ENCODE measurements at places on chromosomes 1 and 21.

GRCh38 chr1:183219616-183220009 is 33.5 kb downstream of the LAMC2 start:
- DNase-seq: no peak

DNA sequence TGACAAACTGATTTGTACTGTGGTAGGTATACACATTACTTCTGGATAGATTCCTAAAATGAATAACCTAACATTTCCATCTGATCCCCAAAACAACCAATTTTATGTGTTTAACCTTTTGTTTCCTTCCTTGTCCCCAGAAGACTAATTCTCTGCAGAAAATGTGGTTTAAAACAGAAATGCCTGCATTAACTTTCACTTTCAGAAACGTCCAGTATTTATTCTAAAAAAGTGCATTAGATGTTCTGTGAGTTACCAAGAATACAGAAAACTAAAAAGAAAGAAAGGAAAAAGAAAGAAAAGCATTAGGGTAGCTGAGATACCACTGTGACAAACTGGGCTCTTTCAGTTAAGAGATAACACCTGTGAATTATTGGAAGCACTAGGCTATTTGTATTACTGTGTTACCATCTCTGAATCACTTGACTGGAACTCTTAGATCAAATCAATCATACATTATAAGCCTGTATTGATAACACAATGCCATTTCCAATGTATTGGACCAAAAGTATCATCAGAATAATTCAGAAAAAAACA is 177.7 kb downstream of the NCAM2 start:
- DNase-seq: no peak

DNA sequence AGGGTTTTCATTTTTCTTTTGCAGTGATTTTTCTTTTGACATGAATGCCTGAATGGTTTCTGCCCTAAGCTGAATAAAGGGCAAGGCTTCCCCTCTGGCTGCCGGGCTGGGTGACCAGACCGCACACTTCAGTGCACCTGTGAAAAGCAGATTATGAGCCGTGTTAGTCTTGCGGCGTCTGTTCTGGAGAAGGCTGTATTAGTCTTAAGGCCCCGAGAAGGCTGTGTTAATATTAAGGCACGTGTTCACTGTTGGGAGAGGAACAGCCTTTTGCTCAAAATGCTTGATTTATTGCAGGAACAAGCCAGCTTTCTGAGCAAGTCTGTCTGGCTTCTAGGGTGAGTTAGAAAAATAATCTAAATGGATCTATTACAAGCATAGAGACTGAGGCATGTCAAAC is 54.7 kb upstream of the DNAH14 start:
- no peak for DNase-seq

DNA sequence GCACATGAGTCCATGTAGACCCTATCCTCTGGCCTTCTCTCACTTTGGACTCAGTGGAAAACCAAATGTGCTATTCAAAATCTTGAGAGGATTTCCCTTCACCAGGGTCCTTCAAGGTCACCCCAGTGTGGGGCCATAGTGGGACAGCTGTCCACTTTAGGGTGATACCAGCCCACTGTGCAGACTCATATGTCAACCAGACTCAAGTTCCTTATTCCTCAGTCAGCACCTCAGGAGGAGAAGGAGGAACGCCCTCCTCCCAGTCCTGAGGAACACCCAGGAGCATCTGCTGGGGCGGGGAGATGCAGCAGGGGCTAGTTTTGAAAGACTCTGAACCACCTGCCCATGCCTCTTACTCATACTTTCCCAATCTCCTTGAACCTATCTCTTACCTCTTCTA is 340.9 kb downstream of the MATN1 start:
- DNase-seq: no peak

- DNase-seq: peak; percentile 20
These were observed 5.0 kb upstream of the KIAA0040 start for GRCh38 chr1:175197531-175197930.

- peak; percentile 89 for DNase-seq
These were observed 15.5 kb downstream of the SLC2A1 start for GRCh38 chr1:42943166-42943565.

GRCh38 chr21:38811257-38811656 is 5.5 kb downstream of the ETS2 start:
- no peak for DNase-seq

DNA sequence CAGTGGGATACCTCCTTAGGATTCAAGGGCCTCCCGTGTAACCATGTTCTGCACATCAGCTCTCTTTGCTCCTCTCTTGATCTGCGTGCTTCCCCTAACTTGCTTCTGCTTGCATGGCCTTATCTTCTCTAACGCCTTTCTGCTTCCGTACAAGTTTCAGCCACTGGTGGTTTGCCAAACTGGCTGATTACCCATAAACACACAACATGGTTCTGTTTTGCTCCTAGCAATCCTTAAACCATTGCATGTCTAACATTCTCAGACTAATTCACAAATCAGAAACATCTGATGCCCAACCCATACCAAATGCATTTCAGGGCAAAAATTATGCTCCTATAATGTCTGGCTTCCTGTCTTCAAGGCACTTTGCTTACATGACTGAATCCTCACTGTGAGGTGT is 166.4 kb downstream of the PBX1 start:
- DNase-seq: no peak

- no peak for DNase-seq
These were observed 1130.3 kb downstream of the PLA2G4A start for GRCh38 chr1:187959062-187959461.

DNA sequence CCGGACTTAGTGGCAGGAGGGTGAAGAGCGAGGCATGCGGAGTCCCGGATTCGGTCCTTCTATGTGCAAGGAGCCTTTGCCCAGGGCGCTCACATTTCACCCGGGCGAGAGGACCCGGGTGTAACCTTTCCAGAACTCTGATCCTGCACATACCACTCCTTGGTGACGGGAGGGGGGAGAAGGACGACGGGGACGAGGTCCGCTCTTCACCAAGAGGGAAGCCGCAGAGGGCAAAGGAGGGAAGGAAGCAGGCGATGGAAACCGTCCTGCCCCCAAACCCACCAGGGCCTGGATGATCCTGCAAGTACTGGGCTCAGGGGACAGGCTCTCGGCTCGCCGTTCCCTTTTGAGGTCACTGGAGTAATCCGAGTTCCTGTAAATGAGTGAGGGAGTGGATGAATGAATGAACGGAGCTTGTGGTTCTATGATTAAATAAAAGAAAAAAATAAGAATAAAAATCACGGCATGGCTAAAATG is 993 bp downstream of the SYPL2 start:
- no peak for DNase-seq

DNA sequence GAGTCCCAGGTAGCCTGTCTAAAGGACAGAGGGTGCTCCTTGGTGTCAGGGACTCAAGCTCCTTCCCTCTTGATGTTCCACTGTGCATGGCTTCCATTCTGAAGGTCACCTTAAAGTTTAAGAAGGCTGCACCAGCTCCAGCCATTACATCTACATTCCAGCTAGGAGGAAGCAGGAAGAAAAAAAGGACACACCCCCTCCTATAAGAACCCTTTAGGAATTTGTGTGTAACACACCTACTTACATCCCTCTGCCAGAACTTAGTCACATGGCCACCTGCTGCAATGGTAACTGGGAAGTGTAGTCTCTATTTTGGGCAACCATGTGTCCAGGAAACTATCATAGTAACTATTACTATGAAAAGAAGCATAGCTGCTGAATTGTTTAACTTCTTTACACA is 161.6 kb upstream of the KLHDC7A start:
- DNase-seq: no peak

- DNase-seq: no peak
These were observed 35.7 kb downstream of the RGS5 start for GRCh38 chr1:163166886-163167555.

GRCh38 chr1:58497499-58497898 is 49.0 kb downstream of the OMA1 start:
- no peak for DNase-seq

GRCh38 chr1:173422456-173422976 is 54.6 kb upstream of the PRDX6 start:
- no peak for DNase-seq

DNA sequence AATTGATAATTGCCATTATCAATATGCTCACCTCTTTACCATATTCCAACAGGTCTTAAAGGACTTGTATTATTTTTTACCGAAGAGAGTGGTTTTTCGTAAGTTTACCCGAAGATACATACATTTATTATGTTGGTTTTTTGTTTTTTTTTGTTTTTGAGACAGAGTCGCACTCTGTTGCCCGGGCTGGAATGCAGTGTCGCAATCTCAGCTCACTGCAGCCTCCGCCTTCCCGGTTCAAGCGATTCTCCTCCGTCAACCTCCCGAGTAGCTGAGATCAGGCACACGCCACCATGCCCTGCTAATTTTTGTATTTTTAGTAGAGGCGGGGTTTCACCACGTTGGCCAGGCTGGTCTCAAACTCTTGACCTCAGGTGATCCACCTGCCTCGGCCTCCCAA is 30.8 kb downstream of the NR5A2 start:
- DNase-seq: no peak

DNA sequence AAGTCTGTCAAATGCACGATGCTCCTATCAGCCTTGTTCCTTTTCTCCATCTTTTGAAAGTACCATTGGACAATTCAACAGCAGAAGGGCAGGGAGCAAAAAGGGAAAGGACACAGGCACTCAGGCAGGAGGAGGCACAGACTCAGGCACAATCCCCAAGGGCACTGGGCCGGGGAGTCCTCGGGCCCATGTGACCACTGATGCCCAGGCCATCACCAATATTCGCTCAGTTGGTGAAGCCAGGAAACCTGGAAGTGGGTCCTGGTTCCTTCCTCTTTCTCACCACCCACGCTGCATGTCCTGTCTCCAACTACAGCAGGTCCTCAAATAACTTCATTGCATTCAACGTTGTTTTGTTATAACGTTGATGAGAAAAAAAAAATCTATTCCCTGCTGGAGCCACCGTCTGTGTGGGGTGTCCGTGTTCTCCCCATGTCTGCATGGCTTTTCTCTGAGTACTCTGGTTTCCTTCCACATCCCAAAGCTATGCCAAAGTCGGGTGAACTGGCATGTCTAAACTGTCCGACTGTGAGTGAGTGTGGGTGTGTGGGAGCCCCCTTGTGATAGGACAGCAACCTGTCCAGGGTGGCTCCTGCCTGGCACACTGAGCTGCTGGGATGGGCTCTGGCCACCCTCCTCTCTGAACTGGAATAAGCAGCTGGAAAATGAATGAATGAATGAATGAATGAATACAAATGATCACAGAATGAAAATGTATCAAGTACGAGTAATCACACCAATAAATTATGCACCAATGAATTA is 12.5 kb downstream of the NID1 start:
- no peak for DNase-seq

- no peak for DNase-seq
These were observed 382.1 kb downstream of the PTPRC start for GRCh38 chr1:199020904-199021303.

DNA sequence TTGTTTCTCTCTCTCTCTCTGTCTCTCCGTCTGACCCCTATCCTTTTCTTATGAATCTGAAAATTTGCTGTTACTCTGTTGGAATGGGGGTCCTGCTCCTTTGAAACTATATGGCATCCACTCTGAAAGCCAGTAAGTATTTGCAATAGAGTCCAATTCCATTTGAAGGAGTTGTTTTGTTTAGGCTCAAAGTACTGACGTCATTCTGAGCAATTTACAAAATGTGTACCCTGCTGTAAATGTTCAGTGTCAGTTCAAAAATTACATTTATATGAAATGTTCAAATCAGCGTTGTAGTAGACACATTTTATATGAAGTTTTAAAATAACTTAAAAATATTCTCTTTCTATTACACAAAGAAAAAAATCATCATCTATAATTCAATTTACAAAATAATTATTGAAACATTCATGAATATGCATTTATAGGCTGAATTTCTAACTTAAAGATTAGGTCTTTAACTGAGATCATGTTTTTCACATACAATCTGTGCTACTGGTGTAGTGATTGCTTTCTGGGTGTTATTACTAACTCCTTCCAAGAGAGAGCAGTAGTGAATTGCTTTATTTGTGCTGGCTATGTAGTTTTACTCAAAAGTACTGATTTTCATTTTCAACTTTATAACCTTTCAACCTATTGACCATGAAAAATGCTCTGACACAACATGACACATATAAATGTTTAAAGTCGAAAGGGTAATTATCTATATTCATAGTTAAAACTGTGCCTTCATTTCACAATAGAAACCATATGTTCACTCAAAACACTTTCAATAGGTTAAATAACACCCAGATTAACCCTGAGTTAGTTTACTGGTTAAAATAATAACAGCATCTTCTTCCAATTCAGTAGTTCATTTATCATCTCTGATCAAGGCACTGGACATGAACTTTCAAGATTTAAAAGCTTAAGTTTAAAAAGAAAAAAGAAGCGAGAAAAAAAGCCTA is 253.1 kb upstream of the ADGRL4 start:
- DNase-seq: no peak

GRCh38 chr1:210757677-210758076 is 376.3 kb downstream of the KCNH1 start:
- DNase-seq: no peak

GRCh38 chr1:64579767-64580166 is 109.8 kb downstream of the CACHD1 start:
- DNase-seq: no peak

DNA sequence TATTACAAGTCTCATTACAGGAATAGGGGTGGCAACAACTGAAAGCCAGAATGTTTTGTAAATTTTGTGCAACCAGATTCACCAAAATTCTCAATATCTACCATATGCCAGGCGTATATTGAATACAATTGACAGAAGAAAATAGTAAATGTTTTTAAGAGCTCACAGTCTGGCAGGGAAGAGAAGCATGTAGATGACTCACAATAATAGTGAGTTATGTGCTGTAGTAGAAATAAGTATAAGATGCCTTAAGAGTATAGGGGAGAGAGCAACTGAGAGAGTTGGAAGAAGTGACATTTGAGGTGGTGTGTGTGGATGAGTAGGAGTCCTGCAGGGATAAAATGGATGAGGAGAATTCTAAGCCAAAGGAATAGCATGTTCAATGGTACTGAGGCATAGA is 170.5 kb upstream of the FGGY start:
- no peak for DNase-seq

- no peak for DNase-seq
These were observed 267.2 kb downstream of the ZNF648 start for GRCh38 chr1:181794332-181794731.

DNA sequence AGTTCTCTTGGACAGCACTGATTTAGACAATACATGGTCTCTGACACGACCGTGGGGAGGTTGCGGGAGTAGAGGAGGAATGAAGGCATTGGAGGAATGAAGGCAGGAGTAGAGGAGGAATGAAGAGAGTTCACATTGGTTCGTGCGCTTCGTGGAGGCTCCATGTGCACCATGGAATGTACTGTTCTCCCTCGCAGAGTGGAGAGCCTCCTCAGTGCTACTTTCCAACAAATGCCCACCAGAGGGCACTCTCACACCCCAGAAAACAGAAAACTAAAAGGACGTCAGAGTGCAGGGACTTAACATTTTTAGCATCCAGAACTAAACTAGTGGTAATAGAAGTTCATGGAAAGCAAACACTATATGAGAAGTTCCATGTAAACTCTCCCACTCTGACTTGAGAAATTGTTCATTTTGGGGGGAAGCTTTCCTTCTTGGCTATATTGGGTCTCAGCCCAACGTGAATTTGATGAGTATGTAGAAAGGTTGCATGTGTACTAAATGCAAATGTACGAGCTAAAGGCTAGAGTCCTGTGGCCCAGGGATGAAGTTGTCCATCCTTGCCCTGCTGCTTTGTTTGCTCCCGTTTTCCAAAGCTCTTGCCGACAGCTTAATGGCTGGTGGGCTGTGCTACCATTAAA is 211.6 kb downstream of the LMX1A start:
- DNase-seq: peak; percentile 50
